ENCODE measurements at places on chromosomes 4 and X.
A peak's percentile ranks its signal among the peaks of the same experiment; 100 is the strongest.

GRCh38 chr4:105957680-105958079 is 62.4 kb downstream of the NPNT start:
- no peak for DNase-seq

GRCh38 chr4:186069729-186070128 is 773 bp downstream of the TLR3 start:
- no peak for DNase-seq

GRCh38 chr4:38030023-38030422 is 69.8 kb downstream of the PTTG2 start:
- no peak for DNase-seq

- no peak for DNase-seq
Measured at GRCh38 chr4:101205916-101206315, 141.4 kb downstream of the PPP3CA start.

- DNase-seq, result no peak
Measured at GRCh38 chrX:65266482-65266881, 268.1 kb downstream of the LAS1L start.

- DNase-seq, result no peak
Measured at GRCh38 chr4:112290341-112290740, 4.6 kb upstream of the TIFA start.

DNA sequence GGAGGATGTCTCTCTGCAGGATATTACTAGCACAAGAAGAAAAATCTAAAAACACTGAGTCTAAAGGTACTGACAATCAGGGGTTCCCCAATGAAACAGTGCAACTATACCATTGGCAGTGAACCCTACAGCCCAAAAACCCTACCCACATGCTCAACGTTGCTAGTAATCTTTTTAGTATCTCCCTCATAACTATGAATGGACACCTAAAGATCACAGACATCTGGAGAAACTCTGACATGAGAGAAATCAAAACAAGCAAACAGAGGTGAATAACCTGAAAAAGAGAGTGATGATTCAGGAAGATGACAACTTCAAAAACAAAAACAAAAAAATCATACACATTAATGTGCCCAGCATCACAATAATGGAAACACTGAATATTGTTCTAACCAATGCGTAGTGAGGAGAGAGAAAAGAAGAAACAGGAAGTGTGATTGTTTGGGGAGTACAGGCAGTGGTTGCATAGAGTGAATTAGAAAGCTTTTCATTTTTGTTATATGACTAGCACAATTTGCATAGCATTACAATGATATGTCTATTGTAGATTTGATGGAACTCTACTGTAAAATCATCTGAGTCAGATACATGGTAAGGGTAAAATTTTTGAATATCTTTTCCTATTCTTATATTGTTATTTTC is 78.9 kb upstream of the FMR1 start:
- no peak for DNase-seq

DNA sequence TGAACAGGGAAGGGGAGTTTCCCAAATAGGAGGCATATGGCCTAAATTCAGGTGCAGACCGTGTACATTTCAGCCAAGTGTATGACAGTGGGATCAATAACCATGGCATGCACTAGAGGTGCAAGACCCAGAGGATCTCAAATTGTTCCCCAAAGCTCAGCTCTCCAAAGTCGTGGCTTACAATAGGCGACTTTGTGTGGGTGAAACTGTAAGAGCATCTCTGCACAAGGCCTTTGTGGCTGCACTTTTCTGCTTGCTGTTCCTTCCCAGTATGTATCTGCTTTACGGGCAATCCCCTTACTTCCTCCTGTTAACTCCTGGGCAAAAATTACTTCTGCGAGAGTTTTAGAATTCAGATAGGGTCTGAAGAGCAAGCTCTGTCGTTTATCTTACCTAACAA is 518.3 kb upstream of the ZFP42 start:
- no peak for DNase-seq

GRCh38 chrX:101482296-101482695 is 3.0 kb upstream of the ARMCX4 start:
- peak; percentile 68 for DNase-seq

- DNase-seq, result no peak
Measured at GRCh38 chrX:19389227-19389845, 45.6 kb downstream of the PDHA1 start.

- peak; percentile 72 for DNase-seq
Measured at GRCh38 chrX:149495573-149496071, 9.5 kb downstream of the IDS start.

DNA sequence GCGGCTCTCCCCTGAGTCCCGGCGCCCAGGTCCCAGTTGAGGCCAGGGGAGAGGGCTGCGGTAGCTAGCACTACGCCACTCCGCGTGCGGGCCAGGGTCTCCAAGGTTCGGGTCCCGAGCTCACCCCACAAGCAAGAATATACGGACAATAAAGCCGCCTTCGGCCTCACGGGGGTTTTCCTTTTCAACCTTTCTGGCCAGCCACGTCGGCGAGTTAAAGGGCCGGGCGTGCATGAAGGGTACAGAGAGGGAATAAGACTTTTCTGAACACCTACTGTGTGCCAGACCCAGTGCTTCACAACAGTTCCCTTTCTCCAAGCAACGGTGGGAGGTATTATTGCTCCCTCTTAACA is 138.5 kb upstream of the ZIC3 start:
- DNase-seq, result no peak
